Esophagus mucosa (tissue), 1 donor: ENCODE measurements at places on chromosomes 6 and 20. TPM values are rescaled to one million over a fixed set of nuclear protein-coding genes. Genes with fewer than 3 reads are reported as not detected.

Gene SPEF1
- not detected for total RNA-seq

Gene SAMHD1
- total RNA-seq = 23.9 TPM

Gene C6orf141
- total RNA-seq = 9.3 TPM

Gene DSP
- total RNA-seq = 1,306 TPM

Gene PTPRK
- total RNA-seq = 13.0 TPM

Gene WFDC2
- total RNA-seq = 37.9 TPM

Gene MOXD1
- total RNA-seq = 31.4 TPM

Gene ZC3H12D
- total RNA-seq = 0.36 TPM

Gene NTSR1
- not detected for total RNA-seq

Gene VWA7
- total RNA-seq = 1.6 TPM

Gene SPATS1
- not detected for total RNA-seq

Gene MATN4
- 0.16 TPM for total RNA-seq

Gene C6orf15
- not detected for total RNA-seq

Gene TPD52L2
- 90.6 TPM for total RNA-seq

Gene HLA-G
- total RNA-seq = 0.16 TPM

Gene RAMACL
- total RNA-seq = 0.88 TPM

Gene C20orf141
- total RNA-seq = not detected

Gene PCED1A
- 16.5 TPM for total RNA-seq

Gene SLC35A1
- total RNA-seq = 6.5 TPM

Gene ADGRF5
- 2.5 TPM for total RNA-seq

Gene TMEM217
- 0.84 TPM for total RNA-seq

Gene OPN5
- total RNA-seq = not detected

Gene NRM
- 12.7 TPM for total RNA-seq

Gene ERVFRD-1
- total RNA-seq = not detected

Gene VPS16
- total RNA-seq = 23.8 TPM

Gene CYP39A1
- total RNA-seq = 3.4 TPM

Gene MED20
- 15.6 TPM for total RNA-seq

Gene OXT
- total RNA-seq = not detected

Gene SLC2A10
- total RNA-seq = 2.1 TPM

Gene CCDC170
- 0.04 TPM for total RNA-seq

Gene CD83
- 0.48 TPM for total RNA-seq

Gene CFAP61
- not detected for total RNA-seq

Gene PRL
- not detected for total RNA-seq

Gene CABLES2
- total RNA-seq = 2.4 TPM

Gene CAGE1
- total RNA-seq = 0.28 TPM

Gene MMP24
- 0.08 TPM for total RNA-seq

Gene C20orf96
- 2.0 TPM for total RNA-seq

Gene SNHG17
- total RNA-seq = 32.2 TPM

Gene STX11
- 5.5 TPM for total RNA-seq

Gene PCK1
- 0.64 TPM for total RNA-seq

Gene TMC2
- total RNA-seq = not detected

Gene MUCL3
- 1.00 TPM for total RNA-seq

Gene ZSCAN23
- total RNA-seq = 0.72 TPM

Gene CALHM5
- 0.12 TPM for total RNA-seq

Gene RSPO3
- 1.4 TPM for total RNA-seq

Gene ABHD16B
- not detected for total RNA-seq

Gene CASS4
- 0.28 TPM for total RNA-seq

Gene FOXF2
- total RNA-seq = 0.64 TPM

Gene TJAP1
- total RNA-seq = 8.9 TPM

Gene PLEKHG1
- 34.2 TPM for total RNA-seq

Gene ABCF1
- 27.1 TPM for total RNA-seq

Gene WASF1
- total RNA-seq = 6.0 TPM

Gene AVP
- total RNA-seq = not detected

Gene DEFB124
- not detected for total RNA-seq

Gene ULBP1
- total RNA-seq = 1.2 TPM

Gene SAMD3
- 0.20 TPM for total RNA-seq

Gene SSTR4
- not detected for total RNA-seq

Gene TRDN
- total RNA-seq = not detected

Gene RPS6KA2
- 17.1 TPM for total RNA-seq
